Activated CD4-positive, alpha-beta T cell treated with anti-CD3 and anti-CD28 coated beads, Interleukin-2, amount 10 ng/mL, durations not matched to agents 24 days and 14 days (primary cell): ENCODE measurements at places on chromosomes 12 and 14. TPM values are rescaled to one million over a fixed set of nuclear protein-coding genes. Genes with fewer than 3 reads are reported as not detected.

DNA sequence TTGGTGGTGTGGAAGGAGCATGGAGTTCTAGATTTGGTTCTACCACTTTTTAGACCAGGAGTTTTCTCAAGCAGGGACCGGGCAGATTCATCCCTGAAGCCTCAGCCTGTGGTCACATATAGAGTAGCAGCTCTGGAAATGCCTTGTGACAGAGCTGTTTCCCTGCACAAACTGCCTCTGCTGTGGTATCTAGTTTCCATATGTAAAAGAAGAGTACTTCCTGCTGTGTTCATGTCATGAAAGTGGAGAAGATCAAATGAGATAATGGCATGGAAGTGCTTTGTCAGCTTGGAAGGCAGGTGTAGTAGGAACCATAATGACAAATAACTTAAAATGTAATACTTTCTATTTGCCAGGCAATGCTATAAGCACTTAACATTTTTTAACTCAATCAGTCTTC, 26.1 kb downstream of the OTUB2 start:
- no peak for DNase-seq
- H3K27ac ChIP-seq, result peak overlapping the region; percentile 23
- no peak overlapping the region for H3K4me3 ChIP-seq
- no peaks in the 10 kb centered on the region for H3K27me3 ChIP-seq
- H3K36me3 ChIP-seq, result peaks cover 80% of the 10 kb centered on the region

GRCh38 chr12:52585946-52586345, 12.3 kb upstream of the KRT74 start:
- no peaks in the 10 kb centered on the region for H3K36me3 ChIP-seq
- peaks cover 28% of the 10 kb centered on the region for H3K4me1 ChIP-seq
- H3K27ac ChIP-seq, result no peak overlapping the region
- peak; percentile 87 for DNase-seq

DNA sequence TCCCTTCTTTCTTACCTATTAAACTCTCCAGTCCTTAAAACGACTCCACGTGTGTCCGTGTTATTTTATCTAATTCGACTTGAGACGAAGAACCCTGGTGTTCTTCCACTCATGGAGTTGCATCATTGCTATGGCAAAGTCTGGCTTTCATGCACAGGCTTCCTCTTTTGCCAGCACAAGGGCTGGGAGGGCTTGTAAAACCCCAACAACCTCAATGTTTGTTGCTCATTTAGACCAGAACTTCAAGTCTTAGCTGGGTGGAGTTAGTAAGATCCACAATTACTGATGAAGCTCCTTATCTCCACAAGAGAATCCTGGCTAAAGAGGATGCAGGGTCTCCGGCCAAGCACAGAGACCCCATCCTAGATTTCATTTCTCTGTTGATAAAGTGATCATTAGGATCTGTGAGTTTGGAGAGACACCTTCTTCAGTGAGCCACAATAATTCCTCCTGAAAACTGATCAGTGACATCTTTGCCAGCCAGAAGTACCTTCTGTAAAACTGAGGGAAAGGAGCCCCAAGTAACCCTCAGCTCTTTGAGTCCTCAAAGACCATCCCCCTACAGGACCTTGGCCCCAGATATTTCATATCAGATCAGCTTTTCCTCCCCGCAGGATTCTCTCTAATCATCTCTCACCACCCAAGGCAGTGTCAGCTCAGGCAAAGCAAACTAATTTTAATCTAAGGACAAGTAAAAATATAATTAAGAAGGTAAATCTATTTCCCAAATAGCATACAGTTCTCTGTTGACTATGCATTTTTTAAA, 514.6 kb downstream of the FUT8 start:
- peaks cover 4% of the 10 kb centered on the region for H3K36me3 ChIP-seq
- H3K4me3 ChIP-seq, result peak overlapping the region; percentile 58
- H3K4me1 ChIP-seq, result peaks cover 59% of the 10 kb centered on the region
- H3K27me3 ChIP-seq, result no peaks in the 10 kb centered on the region
- H3K27ac ChIP-seq, result peak overlapping the region; percentile 91

RPS6KA5 gene
- 13.5 and 13.8 TPM in 2 replicates for total RNA-seq

DNA sequence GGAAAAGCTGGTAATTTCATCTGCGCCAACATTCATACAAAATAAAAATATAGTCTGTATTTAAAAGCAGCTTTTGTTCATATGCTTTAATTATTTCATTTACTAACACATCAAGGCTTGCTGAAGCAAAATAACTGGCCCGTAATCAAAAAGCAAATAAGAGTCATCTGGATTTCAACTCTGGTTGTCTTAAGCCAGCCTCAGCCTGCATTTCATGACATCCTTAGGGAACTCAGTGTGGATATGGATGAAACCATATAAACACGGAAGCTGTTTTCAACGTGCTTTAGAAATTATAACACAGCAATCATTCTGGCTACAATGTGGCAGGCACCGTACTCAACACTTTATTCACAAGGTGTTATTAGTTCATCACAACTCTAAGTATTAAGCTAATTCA, 852 bp downstream of the COX16 start:
- peaks cover 18% of the 10 kb centered on the region for H3K4me1 ChIP-seq
- DNase-seq, result no peak
- H3K27ac ChIP-seq, result peak overlapping the region; percentile 91
- peak overlapping the region; percentile 98 for H3K4me3 ChIP-seq
- peaks cover 6% of the 10 kb centered on the region for H3K27me3 ChIP-seq
- H3K36me3 ChIP-seq, result peaks cover 13% of the 10 kb centered on the region

GRCh38 chr14:32457213-32457920, 128.3 kb downstream of the AKAP6 start:
- no peak overlapping the region for H3K4me3 ChIP-seq
- no peaks in the 10 kb centered on the region for H3K4me1 ChIP-seq
- peak; percentile 5 for DNase-seq
- H3K27me3 ChIP-seq, result no peaks in the 10 kb centered on the region
- H3K27ac ChIP-seq, result no peak overlapping the region
- H3K36me3 ChIP-seq, result no peaks in the 10 kb centered on the region

TPPP2 gene
- not detected in 2 replicates for total RNA-seq

ITGA7 gene
- 0.65 and 1.5 TPM in 2 replicates for total RNA-seq

LRTM2 gene
- total RNA-seq, result 0.05 and 0.16 TPM in 2 replicates

- H3K27me3 ChIP-seq, result peaks cover 8% of the 10 kb centered on the region
- H3K27ac ChIP-seq, result no peak overlapping the region
- H3K4me3 ChIP-seq, result no peak overlapping the region
- peaks cover 4% of the 10 kb centered on the region for H3K4me1 ChIP-seq
- no peaks in the 10 kb centered on the region for H3K36me3 ChIP-seq
These were observed 12.2 kb downstream of the RAPGEF3 start for GRCh38 chr12:47746523-47746922.

DNA sequence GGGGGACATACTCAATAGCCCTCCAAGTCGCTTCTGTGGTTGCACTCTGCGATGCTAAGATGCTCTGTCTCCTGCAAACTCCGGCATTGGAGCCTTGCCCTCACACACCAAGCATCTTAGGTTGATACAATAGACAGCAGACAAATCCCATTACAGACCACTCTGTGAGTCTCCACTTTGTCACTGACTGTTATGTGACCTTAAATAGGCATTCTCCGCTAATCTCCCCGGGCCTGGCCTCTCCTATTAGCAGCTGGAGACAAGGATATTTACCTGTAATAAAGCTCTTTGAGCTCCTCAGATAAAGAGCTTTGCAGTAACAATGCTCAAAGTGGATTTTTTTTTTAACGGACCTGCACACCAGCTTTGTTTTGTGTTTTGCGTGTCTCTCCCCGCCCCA, 479.7 kb upstream of the TBX3 start:
- H3K27ac ChIP-seq, result no peak overlapping the region
- H3K4me3 ChIP-seq, result no peak overlapping the region
- no peaks in the 10 kb centered on the region for H3K36me3 ChIP-seq
- no peaks in the 10 kb centered on the region for H3K27me3 ChIP-seq

DNA sequence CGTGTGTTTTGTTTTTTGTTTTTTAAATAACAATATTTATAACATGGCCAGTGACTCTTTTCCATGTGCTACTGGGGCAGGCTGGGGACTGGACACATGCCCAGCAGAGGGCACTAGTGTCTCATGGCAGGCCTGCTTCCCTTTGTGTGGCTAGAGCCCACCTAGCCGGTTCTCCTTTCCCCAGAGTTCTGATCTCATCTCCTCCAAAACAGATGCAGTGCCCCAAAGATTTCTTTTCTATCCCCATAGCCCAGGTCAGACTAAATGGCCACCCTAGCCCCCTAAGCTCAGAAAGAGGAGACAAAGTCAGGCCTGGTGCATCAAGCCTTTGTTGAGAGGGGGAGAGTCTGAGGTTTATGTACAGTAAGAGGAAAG, 21.2 kb downstream of the PRPF40B start:
- peak; percentile 94 for DNase-seq
- peak overlapping the region; percentile 70 for H3K27ac ChIP-seq
- peaks cover 29% of the 10 kb centered on the region for H3K4me1 ChIP-seq
- no peaks in the 10 kb centered on the region for H3K27me3 ChIP-seq
- no peak overlapping the region for H3K4me3 ChIP-seq
- peaks cover 46% of the 10 kb centered on the region for H3K36me3 ChIP-seq

- peaks cover 67% of the 10 kb centered on the region for H3K4me1 ChIP-seq
- peaks cover 3% of the 10 kb centered on the region for H3K36me3 ChIP-seq
- no peaks in the 10 kb centered on the region for H3K27me3 ChIP-seq
- no peak for DNase-seq
- peak overlapping the region; percentile 41 for H3K4me3 ChIP-seq
- H3K27ac ChIP-seq, result peak overlapping the region; percentile 42
These were observed 56.0 kb downstream of the RASSF3 start for GRCh38 chr12:64666054-64666914.
